Activated naive CD4-positive, alpha-beta T cell (primary cell): ENCODE measurements at places on chromosomes 11 and 22.

- no peak for DNase-seq
Observed at GRCh38 chr11:99841885-99842284, 821.1 kb downstream of the CNTN5 start.

DNA sequence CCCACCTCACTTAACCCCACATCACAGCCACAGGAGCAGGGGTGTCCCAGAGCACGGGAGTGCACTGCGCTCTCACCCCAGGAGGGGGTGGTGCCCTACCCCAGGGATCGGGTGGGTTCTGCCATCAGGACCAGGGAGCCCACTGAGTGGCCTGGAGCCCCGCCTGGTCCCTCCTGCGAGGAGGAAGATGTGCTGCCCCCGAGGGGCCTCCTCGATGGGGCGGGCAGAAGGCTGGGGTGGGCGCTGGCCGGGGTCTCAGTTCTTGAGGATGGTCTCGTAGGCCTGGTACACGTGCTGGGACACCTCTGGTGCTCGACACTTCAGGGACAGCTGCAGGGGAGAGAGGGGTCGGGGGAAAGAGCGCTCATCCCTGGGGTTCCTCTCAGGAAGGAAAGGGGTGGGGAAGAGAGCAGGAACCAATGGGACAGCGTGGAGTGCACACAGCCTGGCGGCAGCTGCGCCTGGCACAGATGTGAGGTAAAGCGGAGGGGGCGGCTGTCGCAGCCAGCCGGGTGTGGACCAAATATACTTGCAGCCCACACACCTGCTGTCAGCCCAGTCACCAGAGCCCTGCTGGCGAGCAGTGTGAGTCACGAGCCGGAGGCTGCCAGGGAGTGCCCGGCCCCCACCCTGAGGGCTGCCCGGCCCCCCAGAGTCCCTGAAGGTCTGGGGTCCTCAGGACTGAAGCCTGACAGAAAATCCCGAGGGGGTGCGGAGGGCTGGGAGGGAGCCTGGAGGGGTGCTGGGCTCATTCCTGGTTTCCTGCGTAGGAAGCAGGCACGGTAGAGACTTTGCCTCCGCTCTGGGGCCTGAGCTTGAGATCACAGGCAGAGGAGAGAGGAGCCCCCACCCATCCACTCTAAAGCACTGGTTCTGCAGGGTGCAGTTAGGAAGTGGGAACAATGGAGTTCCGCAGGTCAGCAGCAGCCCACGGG is 13.3 kb upstream of the RASL10A start:
- DNase-seq = no peak

DNA sequence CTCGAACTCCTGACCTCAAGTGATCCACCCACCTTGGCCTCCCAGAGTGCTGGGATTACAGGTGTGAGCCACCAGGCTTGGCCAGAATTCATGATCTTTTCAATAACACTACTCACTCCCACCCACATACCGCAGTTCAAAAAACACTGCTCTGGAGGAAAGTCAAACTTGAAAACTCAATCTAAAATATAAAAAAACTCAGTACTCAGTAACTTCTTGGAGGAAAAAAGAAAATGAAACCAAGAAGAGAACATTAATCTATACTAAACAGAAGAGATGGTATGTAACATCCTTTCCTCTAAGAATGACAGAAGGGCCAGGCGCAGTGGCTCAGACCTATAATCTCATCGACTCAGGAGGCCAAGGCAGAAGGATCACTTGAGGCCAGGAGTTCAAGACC is 58.3 kb downstream of the MRTFA start:
- no peak for DNase-seq

DNA sequence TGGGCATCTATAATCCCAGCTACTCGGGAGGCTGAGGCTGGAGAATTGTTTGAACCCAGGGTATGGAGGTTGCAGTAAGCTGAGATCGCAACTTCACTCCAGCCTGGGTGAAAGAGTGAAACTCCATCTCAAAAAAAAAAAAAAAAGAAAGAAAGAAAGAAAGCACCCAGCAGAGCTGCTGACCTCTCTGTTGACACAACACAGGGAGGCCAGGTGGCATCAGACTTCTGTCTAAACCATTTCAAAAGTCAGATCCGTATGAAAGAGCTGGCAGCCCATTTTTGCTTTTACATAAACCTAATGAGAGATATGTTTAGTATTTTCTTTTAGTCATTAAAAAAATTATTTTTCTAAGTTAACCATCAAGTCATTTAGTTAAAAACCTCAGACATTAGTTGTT is 64.4 kb upstream of the RRM1 start:
- DNase-seq = no peak

DNA sequence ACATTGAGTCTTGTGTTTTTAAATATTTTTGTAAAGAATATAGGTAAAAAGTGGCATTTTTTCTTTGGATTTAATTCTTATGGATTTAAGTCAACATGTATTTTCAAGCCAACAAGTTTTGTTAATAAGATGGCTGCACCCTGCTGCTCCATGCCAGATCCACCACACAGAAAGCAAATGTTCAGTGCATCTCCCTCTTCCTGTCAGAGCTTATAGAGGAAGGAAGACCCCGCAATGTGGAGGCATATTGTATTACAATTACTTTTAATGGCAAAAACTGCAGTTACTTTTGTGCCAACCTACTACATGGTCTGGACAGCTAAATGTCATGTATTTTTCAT is 333 bp upstream of the CD3E start:
- no peak for DNase-seq

- DNase-seq = no peak
Observed at GRCh38 chr22:36258701-36259614, 6.0 kb downstream of the APOL1 start.

DNA sequence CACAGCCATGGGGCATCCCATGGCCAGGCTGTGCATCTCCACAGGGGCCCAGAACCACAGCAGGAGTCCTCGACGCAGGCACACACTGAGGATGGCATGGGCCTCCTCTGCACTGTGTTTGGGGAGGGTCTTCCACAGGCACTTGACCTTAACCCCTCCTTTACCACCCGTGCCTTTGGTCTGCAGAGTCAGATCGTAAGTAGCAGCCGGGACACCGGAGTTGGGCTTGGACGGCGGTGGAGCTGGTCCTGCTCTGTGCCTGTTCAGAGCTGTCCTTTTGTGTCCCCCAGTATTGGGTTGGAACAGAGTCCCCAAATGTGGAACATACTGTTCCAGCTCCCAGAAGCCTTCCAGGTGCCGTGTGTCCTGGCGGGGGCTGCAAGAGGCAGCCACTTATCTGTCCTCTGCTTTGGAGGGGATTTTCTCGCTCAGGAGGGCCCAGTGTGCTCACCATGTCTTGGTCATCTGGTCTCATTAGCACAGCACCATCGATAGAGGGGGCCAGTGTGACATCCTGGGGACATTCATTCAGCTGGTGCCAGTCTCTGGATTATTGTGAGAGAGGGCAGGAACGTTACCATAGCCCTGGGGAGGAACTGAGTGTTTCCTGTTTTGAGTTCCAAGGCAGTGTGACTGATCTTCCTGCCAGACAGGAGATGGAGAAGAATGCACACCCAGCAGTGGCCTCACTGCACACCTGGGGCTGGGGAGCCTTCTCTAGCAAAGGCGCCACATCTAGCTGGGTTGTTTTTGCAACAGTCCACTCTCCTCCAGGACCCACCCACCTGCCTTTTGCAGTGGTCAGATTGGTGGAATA is 12.4 kb downstream of the CRELD2 start:
- no peak for DNase-seq

DNA sequence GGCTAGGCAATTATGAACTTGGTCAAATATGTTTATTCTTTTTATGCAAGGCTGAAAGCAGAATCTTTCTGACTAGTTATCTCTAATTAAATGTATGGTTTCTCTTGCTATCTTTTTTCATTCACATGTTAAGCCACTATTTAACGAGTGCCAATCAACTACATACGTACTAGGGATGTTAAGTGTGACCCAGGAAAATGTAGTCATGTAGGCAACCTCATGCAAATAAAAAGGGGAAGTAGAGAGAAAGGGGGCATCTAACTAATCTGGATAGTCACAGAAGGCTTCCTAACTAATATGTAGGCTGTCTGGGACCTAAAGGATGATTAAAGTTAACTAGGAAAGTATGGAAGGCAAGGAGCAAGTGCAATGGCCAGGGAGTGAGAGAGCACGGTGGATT is 23.5 kb downstream of the TBRG1 start:
- no peak for DNase-seq

DNA sequence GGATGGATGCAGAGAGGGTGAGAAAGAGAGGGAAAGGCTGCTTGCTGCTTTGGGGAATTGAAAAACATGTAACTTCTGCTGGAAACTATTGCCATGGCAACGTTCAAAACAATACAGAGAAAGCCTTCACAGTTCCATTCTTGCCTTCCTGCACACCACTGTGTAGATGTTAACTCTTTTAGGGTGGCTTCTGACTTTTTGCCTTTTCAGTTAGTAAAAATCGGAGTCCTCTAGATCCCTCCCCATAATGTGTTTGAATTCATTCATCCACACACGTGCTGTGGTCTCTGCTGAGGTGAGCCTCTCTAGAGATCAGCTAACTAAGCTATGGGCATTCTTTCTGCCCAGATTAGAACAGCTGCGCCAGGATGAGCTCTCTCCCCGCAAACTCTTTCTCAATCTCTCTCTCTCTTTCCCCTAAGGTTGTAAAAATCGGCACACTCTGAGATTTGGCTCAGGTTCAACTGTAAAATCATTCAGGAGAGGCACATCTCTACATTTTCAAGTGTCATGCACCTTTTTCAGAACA is 1178.3 kb downstream of the LRRC4C start:
- DNase-seq = no peak

DNA sequence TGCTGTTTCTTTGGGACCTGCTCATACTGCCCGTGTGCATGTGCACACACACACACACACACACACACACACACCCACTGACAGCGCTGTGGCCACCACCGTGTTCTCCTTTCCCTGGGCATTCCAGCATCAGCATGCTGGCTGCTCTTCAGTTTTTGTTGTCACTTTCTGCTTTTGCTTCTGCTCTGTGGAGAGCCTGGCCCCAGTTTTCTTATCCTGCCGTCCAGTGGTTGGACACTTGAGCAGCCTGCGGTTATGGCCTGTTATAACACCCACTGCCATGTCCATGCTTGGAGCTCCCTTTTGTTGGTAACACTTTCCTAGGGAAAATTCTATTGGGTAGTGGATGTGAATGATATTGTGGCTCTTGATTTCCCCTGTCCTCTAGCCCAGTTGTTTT is 83.6 kb downstream of the OSBP2 start:
- DNase-seq = no peak

- no peak for DNase-seq
Observed at GRCh38 chr22:38246046-38246658, 26.7 kb downstream of the TMEM184B start.

DNA sequence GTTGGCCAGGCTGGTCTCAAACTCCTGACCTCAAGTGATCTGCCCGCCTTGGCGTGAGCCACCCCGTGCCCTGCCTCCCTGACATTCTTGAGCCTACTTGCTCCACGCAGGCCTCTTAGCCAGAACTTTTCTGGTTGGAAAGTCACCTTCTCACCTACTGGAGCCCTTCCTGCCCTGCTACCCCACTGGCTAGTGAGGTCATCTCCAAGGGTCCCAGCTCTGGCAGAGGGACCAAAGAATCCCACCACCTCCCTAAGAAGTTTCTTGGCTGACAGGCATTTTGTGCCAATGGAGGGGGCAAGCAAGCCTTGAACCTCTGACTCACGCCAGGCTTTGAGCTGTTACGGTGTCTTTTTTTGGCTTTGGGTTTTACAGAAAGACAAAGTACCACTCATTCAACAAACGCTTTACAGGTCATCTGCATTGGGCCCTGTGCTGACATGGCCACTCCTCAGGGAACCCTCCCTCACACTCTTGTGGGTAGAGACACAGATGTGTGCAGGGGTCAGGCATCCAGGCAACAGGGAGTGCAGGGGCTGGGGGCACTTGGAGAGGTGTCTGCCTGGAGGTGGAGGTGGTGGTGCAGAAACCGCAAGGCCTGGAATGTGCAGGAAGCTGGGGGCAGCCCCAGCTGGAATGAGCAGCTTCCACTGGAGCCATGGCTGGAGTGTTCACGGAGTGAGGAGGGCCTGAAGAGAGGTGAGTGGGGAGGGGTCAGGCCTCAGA is 27.1 kb upstream of the WNT11 start:
- DNase-seq = no peak

DNA sequence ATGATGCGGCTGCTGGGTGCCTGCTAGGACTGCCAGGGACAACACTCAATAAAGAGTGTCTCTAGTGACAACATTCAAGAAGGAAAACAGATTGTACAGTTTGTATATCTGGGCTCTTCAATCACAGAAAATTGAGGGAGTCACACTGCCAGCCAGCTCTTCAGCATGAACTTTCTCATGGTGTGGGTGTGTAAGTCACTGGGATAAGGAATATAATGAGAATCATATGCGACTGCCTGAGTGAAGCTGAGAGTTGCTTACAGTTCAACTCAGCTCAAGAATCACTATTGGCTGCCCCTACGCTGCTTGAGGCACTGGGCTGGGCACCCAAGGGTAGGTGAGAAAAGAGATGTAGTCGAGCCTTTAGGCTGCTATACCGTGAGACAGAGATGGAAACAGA is 328.1 kb upstream of the PITPNB start:
- no peak for DNase-seq

GRCh38 chr11:68377389-68377795 is 65.0 kb downstream of the LRP5 start:
- no peak for DNase-seq

DNA sequence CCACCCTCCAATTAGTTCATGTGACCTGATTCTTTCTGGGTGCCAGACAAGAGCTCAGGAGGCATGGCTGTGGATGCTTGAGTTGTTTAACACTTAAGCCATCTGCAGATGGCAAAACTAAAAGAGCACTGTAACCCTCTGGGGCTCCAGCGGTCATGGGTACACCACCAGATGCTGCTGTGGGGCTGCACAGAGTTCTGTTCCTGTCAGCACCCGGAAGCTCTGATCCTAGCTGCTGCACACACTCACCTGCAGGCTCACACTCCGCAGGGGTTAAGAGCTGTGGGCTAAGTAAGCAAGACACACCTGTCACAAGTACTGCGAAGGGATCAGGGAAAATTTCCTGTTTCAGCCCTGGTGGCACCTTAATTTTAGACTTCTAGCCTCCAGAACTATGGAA is 307.8 kb downstream of the C11orf87 start:
- DNase-seq = no peak

DNA sequence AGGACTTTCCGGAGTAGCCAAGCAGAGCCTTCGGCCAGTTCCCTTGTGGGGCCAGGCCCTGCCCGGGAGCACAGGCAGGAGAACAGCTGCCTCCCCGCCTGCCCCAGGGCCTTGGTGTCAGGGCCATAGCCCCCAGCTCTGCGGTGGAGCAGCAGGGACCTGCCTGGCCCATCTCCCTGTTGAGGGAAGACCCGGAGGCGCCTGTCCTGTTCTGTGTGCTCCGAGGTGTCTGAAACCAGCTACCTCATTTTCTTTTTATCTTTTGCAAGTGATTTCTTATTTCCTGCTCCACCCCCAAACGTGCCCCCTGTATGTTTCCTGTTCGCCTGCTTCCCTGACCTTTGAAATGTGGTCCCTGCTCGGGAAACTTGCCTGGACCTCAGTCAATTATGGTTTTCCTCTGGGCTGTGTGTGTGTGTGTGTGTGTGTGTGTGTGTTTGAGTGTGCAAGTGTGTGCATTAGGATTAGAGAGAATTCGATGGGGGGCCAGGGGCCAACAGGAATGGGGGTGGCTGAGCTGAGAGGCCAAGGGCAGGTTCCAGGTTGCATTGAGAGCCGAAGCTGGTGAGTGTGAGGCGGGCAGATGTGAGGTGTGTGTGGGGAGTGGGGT is 19.1 kb downstream of the LRP5 start:
- no peak for DNase-seq

- DNase-seq = no peak
Observed at GRCh38 chr11:67435031-67435726, 2.3 kb downstream of the PTPRCAP start.

- no peak for DNase-seq
Observed at GRCh38 chr22:42792909-42793847, 63.9 kb downstream of the ARFGAP3 start.

GRCh38 chr22:49214976-49215375 is 612.7 kb downstream of the BRD1 start:
- no peak for DNase-seq
